ENCODE measurements at places on chromosomes 7 and 10.
A peak's percentile ranks its signal among the peaks of the same experiment; 100 is the strongest.

- no peak for DNase-seq
Observed at GRCh38 chr10:89645742-89646172, 715 bp upstream of the PANK1 start.

GRCh38 chr10:79111846-79112614 is 43.3 kb downstream of the ZMIZ1 start:
- DNase-seq = no peak

DNA sequence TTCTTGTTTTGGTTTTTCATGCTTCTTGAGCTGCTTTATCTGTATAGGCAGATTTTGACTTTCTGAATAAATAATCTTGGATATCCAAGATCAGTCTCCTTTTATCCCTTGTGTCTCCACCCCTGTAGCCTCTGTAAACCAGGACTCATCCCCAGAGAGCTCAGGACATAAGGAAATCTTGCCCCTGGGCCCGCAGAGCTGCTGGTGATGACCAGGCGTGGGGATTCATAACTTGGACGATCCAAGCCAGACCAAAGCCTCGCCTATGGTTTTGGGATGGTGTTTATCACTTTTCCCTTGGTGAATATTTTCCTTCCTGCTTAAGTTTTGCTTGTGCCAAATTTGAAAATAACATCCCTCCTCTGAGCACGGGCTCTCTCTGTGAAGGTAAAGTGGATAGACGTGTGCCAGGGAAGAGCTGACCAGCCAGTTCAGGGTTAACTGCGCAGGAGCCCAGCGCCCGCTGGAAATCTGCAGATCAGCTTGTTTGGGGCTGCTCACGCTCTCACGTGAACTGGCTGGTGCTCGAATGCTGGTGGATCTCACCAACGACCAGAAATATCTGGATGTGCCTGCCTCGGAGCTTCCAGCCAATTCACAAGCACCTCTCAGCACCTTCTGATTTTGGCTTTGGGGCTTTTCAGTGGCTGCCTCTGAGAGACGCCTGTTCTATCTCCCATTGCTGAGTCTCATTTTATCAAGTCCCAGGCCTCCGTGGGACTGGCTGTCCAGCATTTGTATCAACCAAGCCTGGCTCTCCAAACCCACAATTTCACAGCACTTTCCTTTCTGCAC is 132.1 kb upstream of the BTBD16 start:
- DNase-seq = no peak

GRCh38 chr7:135620980-135621850 is 41.1 kb upstream of the STMP1 start:
- DNase-seq = peak; percentile 90

DNA sequence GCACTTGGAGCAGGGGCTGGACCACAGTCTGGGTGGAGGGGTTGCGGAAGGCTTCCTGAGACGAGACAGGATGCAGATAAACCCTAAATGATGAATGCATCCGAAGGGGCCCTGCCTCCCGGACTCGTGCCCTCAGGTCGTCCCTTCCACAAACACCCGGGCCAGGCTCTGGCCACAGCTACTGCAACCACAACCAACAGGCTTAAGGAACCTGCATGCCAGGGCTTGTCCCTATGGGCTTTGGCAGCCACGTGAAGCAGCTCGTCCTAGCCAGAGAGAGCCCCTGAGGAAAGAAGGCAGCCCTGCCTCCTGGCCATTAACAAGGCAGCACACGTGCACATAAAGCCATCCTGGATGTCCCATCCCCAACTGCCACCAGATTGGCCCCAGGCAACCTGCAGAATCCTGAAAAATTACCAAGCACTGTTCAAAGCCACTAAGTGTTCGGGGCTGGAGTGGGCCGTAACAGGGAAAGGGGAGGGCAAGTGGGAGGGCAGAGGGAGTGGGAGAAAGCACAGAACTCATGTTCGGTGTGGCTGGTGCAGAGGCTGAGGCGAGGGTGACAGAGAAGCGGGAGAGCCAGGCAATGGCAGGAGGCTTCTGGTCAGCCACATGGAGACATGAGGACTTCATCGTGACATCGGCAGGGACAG is 62.7 kb downstream of the MAD1L1 start:
- no peak for DNase-seq

GRCh38 chr10:24034571-24034970 is 174.4 kb upstream of the KIAA1217 start:
- DNase-seq = no peak

DNA sequence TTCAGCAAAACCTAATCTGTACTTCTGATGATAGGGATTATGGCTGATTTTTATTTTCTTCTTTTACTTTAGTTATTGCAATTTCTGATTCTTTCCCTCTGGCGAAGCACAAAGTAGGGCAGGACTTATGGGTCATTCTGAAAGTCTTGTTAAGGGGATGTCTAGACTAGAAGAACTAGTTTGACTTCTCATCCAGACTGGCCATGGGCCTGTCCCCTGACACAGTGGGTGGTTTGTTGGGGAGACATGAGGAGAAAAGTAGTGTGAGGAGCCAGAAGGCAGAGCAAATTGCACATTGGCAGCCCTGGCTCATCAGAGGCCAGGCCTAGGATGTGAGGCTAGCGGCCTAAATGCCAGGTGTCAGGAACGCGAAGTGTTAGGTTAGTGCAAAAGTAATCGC is 152.8 kb downstream of the RTKN2 start:
- DNase-seq = no peak

DNA sequence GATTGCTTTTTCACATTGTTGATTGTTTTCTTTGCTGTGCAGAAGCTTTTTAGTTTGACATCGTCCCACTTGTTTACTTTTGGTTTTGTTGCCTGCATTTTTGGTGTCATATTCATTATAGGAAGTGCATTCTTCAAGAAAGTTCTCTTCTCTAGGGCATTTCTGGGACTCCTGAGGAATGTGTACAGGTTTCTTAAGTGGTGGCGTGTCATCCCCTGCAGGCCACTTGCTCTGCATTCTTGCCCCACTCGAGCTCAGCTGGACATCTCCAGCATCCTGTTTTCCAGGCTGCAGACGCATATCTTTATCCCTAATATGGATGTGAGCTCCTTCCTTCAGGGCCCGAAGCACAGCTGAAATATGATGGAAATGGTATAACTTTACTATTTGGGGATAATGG is 255.6 kb upstream of the HABP2 start:
- DNase-seq = peak; percentile 87

DNA sequence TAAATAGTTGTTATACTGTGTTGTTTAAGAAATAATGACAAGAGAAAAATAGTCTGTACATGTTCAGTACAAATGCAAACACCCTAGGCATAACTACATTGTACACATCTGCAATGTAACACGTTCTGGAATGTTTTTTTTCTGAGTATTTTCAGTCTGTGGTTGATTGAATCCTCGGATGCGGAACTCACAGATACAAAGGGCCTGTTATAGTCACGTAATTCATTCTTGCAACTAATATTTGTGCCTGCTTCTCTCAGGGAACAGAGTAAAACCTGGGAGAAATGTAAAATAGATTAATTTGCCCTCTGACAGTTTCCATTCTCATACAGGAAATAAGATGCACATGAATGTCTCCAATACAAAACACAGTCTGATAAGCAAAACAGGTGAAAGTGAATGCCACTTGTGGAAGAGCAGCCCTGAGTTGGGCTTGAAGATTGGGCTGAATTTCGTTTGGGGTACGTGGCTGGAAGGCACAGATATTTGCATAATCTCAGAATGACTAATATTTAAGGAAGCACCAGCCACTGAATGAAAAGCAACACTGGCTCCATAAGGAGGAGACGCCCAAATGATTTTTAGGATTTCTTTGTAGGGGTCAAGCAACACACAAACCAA is 19.1 kb downstream of the DENND2A start:
- DNase-seq = peak; percentile 63

DNA sequence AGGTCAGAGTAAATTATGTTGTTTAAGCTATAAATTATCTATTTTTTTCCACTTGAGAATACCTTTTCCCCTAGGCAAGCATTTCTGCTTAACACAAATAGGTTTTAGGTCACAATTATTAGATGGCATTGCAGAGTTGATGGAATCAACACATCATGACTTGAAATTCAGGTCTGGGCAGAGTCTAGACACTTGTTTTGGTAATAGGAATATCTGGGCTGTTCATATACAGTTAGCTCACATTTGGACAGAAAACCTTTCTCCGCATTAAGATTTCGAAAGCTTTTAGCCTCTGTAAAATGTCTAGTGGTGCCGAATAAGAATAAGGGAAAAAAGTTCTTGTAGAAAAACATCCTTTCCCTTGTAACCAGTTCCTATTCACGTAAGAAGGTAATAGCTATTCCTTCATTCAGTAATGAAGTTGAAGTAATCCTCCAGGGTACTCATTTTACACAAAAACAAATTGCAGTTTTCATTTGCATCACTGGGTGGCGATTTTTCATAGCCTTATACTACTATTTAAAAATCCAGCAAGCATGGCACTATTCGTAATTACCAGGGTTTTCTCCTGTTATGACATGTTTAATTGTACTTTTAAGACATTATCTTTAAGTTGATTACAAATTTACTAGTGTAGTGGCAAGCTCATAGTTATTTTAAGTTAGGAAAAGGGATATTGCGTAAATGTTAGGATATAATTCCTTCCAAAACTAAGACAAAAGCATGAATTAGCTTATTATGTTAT is 37.0 kb downstream of the RPA3 start:
- peak; percentile 61 for DNase-seq

GRCh38 chr7:19175241-19175640 is 30.0 kb upstream of the FERD3L start:
- no peak for DNase-seq

DNA sequence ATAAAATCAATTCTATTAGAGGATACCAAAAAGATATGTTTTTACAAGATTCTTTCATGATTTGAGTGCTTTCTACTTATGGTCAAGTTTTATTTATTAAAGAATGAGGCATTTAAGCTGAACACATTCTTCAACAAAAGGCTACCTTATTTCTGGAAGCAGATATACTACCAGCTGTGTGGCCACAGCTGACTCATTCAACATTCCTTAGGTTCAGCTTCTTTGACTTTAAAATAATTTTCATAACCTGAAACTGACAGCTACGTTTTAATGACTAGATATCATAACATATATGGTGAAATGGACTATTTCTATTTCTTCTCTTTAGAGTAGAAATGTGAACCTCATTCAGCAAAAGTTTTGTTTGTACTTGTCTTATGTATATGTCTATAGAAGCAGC is 414.2 kb upstream of the SEMA3C start:
- peak; percentile 40 for DNase-seq

DNA sequence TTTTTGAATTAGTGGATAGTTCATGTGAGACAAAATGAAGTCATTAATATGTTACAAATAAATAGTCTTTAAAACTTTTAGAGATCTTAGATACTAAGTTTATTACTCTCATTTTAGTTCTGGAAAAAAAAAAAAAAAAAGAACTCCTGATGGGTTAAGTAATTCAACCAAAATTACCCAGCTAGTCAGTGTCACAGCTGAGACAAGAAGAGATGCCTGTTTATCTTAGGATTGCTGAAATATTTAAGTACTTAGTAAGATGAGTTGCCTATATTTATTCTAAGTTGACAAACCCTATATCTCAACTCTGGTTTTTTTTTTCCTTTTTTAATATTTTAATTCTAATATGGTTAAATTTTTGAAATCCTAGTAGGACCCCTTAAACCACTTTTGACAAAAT is 781.0 kb upstream of the LRRN3 start:
- no peak for DNase-seq

GRCh38 chr7:7798510-7798909 is 80.1 kb upstream of the RPA3 start:
- DNase-seq = no peak

GRCh38 chr7:40647719-40648118 is 512.9 kb downstream of the SUGCT start:
- DNase-seq = peak; percentile 10

DNA sequence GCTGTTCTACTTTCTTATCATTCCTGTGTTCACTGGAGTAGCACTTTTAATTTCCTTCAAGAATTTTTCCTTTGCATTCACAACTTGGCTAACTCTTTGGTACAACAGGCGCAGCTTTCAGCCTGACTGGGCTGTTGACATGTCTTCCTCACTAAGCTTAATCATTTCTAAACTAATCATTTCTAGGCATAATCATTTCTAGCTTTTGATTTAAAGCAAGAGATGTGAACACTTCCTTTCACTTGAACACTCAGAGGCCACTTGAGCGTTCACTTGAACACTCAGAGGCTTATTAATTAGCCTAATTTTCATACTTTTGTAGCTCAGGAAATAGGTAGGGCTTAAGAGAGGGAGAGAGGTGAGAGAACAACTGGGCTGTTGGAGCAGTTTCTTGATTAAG is 15.9 kb downstream of the C10orf90 start:
- no peak for DNase-seq

DNA sequence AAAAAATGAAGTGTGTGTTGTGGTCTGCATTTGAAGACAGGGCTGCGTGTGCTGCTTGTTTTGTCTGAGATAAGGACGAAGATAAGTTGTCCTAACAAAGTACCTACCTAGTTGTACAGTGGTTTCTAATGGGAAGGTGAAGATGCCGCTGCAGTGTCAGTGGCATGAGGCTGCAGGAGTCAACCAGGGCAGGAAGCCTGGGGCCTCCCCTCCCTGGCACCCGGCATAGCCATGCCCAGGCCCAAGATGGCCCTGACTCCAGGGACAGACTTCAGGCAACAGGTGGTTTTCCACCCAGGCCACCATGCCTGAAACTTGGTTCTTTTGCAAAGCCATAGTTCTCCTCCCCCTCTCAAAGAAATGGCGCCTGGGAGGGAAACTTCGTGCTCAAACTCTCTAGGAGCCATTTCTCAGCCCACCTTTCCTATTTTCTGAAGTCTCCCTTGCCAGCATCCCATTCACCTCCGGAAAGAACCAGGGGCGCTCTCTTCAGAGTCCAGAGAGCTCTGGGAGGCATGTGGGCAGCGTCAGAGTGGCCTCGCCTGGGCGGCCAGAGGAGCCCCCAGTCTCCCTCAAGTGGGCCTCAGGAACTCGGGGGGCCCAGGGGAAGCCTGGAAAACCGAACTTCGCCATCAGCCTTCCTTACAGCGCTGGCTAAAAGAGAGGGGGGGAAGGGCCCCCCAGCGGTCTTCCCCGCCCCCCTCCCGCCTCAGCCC is 2.1 kb upstream of the KAT6B start:
- no peak for DNase-seq

GRCh38 chr7:7512861-7513597 is 22.6 kb downstream of the COL28A1 start:
- DNase-seq = no peak

DNA sequence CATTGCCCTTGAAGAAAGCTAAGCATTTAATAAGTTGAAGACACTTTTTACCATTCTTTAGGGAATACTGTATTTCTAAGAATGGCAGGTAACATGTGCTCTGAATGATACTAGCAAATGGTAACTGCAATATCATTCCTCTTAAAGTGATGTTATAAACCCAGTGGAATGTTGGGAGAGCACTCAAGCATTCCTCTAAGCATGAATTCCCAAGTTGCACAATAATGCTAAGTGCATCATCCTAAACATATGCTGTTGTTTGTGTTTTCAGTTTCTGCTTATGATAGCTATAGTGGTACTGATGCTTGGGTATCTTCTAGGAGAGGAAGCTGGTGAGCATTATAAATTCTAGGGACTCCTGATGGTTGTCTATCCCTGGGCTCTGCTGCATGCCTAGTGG is 673.9 kb downstream of the PHTF2 start:
- peak; percentile 94 for DNase-seq

- no peak for DNase-seq
Observed at GRCh38 chr10:109591601-109592000, 331.7 kb downstream of the XPNPEP1 start.

- peak; percentile 71 for DNase-seq
Observed at GRCh38 chr7:29408841-29409243, 154.8 kb upstream of the PRR15 start.

GRCh38 chr10:105195831-105196230 is 554.7 kb downstream of the SORCS3 start:
- DNase-seq = no peak

GRCh38 chr7:34939175-34939574 is 98.1 kb downstream of the DPY19L1 start:
- peak; percentile 31 for DNase-seq

GRCh38 chr7:158031867-158032308 is 555.7 kb downstream of the PTPRN2 start:
- no peak for DNase-seq
